ENCODE measurements at places on chromosomes 2 and 18. TPM values are rescaled to one million over a fixed set of nuclear protein-coding genes. Genes with fewer than 3 reads are reported as not detected.

Gene GPC1
- total RNA-seq, result 4.7 TPM

Gene KLHL30
- total RNA-seq, result not detected

Gene HOXD11
- not detected for total RNA-seq

Gene MTX2
- 28.2 TPM for total RNA-seq

Gene ETAA1
- total RNA-seq, result 11.7 TPM

Gene PXDN
- total RNA-seq, result not detected

Gene HOXD13
- not detected for total RNA-seq

Gene GKN1
- total RNA-seq, result not detected

Gene CXCR1
- total RNA-seq, result not detected

Gene KIF3C
- 5.3 TPM for total RNA-seq

Gene RBMS1
- 37.9 TPM for total RNA-seq

Gene MZT2B
- 401 TPM for total RNA-seq

Gene CACNB4
- 0.19 TPM for total RNA-seq

Gene ADAM23
- 1.8 TPM for total RNA-seq

Gene IL1R2
- total RNA-seq, result 35.6 TPM

Gene PROC
- total RNA-seq, result not detected

DNA sequence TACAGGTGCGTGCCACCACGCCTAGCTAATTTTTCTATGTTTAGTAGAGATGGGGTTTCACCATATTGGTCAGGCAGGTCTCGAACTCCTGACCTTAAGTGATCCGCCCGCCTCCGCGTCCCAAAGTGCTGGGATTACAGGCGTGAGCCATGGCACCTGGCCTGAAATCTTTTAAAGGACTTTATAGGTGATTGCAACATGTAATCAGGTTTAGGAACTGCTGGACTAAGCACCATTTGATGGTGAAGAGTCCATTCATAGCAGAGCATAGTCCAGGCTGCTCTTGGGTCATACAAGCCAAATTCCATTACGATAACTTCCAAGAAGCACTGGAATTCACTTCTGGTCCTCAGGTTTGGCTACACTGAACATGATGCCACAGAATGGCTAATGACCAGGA, 200.6 kb upstream of the SMAD2 start:
- no peaks in the 10 kb centered on the region for H3K36me3 ChIP-seq
- peaks cover 10% of the 10 kb centered on the region for H3K4me1 ChIP-seq
- H3K4me3 ChIP-seq, result no peak overlapping the region
- no peak for DNase-seq

- no peak overlapping the region for H3K27ac ChIP-seq
- peaks cover 9% of the 10 kb centered on the region for H3K4me1 ChIP-seq
- peaks cover 2% of the 10 kb centered on the region for H3K36me3 ChIP-seq
- no peak overlapping the region for H3K4me3 ChIP-seq
These were observed 123.9 kb downstream of the ZNF532 start for GRCh38 chr18:58988600-58988999.

DNA sequence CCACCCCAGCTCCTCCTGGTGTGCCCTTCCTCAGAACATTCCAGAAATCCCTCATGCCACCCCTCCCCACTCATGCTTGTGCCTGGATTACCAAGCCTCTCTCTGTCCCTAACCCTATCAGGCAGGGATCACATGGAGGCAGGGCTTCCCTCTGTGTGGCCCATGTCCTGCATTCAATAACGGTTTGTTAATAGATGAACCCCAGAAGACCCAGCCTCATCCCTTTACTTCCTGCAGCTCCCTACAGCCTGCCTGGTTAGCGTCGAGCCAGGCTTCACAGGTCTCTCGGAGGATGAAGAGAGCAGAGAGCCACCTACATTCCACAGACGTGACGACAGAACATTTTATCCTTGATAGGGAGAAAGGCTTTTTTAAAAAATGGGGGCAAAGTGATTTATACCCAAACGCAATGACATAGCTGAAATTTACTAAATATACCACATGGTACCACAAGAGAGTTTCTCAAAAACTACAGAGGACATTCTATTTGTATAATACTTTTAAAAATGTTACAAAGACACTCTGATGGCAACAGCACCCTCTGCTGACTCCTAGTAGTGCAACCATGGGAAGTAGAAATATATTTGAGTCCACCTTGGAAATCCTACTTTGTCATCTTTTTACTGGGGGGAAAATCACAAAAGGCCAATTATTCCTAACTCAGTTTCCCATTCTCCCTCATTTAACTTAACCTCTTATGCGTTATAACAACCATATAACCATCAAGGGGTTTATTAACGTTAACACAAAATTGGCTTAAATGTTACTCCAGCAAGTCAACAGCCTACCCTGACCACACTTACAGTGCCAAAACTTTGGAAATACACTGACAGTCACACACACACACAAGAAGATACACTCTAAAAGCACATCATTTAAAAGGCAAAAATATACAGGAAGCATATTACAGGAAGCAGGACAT, 30.7 kb downstream of the FBXO15 start:
- peak; percentile 27 for DNase-seq
- no peak overlapping the region for H3K27ac ChIP-seq
- H3K4me3 ChIP-seq, result no peak overlapping the region
- H3K4me1 ChIP-seq, result no peaks in the 10 kb centered on the region
- H3K27me3 ChIP-seq, result no peaks in the 10 kb centered on the region

DNA sequence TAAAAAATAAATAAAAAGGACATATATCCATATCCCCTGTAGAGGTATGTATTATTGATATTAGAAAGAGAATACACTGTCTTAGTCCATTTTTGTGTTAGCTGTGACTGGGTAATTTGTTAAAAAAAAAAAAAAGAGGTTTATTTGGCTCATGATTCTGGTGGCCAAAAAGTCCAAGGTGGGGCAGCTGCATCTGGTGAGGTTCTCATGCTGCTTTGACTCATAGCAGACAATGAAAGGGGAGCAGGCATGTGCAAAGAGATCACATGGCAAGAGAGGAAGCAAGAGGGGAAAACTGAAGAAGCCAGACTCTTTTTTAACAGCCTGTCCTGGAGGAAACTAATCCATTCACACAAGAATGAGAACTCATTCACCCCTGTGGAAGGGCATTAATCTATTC, 101.6 kb upstream of the MAP4K3 start:
- peaks cover 2% of the 10 kb centered on the region for H3K36me3 ChIP-seq
- H3K4me1 ChIP-seq, result peaks cover 9% of the 10 kb centered on the region
- peaks cover 8% of the 10 kb centered on the region for H3K27me3 ChIP-seq
- H3K27ac ChIP-seq, result no peak overlapping the region

- no peak overlapping the region for H3K4me3 ChIP-seq
- DNase-seq, result no peak
- H3K4me1 ChIP-seq, result peaks cover 7% of the 10 kb centered on the region
- no peaks in the 10 kb centered on the region for H3K36me3 ChIP-seq
- H3K27me3 ChIP-seq, result no peaks in the 10 kb centered on the region
- H3K27ac ChIP-seq, result no peak overlapping the region
These were observed 50.5 kb upstream of the GORASP2 start for GRCh38 chr2:170878505-170878904.

GRCh38 chr18:54023471-54023870, 201.0 kb downstream of the MBD2 start:
- no peak for DNase-seq
- no peaks in the 10 kb centered on the region for H3K4me1 ChIP-seq
- no peak overlapping the region for H3K27ac ChIP-seq
- H3K27me3 ChIP-seq, result peaks cover 1% of the 10 kb centered on the region
- no peak overlapping the region for H3K4me3 ChIP-seq

GRCh38 chr2:15642815-15643500, 51.3 kb downstream of the DDX1 start:
- no peak overlapping the region for H3K27ac ChIP-seq
- no peak overlapping the region for H3K4me3 ChIP-seq
- H3K4me1 ChIP-seq, result no peaks in the 10 kb centered on the region
- no peak for DNase-seq

GRCh38 chr18:76466410-76466991, 28.5 kb downstream of the ZNF516 start:
- H3K4me3 ChIP-seq, result no peak overlapping the region
- no peak for DNase-seq
- no peak overlapping the region for H3K27ac ChIP-seq
- peaks cover 15% of the 10 kb centered on the region for H3K4me1 ChIP-seq
- no peaks in the 10 kb centered on the region for H3K36me3 ChIP-seq

DNA sequence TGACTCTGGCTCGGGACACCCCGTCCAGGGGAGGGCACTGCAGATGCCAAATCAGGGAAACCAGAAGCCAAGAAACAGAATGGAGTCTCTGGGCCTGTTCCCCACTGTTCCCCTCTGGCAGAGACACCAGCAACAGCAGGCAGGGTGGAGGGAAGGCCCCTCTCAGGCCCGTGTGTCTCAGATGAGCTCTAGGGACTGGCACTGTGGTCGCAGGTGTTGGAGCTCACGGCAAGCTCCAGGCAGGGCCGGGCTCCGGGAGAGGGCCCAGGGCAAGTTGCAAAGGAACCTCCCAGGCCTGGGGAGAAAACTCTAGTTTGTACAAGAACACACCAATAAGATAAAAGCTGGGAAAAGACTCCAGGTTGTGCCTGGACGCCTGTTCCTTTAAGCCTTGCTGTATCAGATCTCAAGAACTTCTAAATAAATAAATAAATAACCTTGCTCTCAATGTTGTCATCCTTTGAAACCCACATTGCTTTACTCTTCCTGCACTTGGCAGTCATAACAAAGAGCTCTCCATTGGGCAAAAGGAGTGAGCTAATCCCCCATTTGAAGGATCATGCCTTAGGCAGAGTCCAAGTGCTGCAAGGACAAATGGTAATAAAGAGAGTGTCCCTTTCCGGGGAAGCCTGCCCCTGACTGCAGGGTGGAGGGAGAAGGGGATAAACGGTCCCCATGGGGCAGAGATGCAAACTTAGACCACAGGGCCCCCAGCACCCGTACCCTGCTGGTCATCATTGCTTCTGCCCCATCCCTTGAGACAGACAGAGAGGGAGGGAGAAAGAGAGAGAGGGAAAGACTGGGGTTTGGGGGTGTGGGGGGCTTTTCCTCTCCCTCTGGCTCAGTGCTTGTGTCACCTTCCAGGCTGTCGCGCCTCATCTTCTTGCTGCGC, 33.3 kb downstream of the CNGA3 start:
- H3K4me1 ChIP-seq, result no peaks in the 10 kb centered on the region
- no peaks in the 10 kb centered on the region for H3K36me3 ChIP-seq

- H3K4me1 ChIP-seq, result peaks cover 42% of the 10 kb centered on the region
- H3K36me3 ChIP-seq, result no peaks in the 10 kb centered on the region
- DNase-seq, result no peak
- H3K4me3 ChIP-seq, result peak overlapping the region; percentile 0
- H3K27ac ChIP-seq, result peak overlapping the region; percentile 20
These were observed 73.5 kb upstream of the SERTAD2 start for GRCh38 chr2:64727013-64727767.

DNA sequence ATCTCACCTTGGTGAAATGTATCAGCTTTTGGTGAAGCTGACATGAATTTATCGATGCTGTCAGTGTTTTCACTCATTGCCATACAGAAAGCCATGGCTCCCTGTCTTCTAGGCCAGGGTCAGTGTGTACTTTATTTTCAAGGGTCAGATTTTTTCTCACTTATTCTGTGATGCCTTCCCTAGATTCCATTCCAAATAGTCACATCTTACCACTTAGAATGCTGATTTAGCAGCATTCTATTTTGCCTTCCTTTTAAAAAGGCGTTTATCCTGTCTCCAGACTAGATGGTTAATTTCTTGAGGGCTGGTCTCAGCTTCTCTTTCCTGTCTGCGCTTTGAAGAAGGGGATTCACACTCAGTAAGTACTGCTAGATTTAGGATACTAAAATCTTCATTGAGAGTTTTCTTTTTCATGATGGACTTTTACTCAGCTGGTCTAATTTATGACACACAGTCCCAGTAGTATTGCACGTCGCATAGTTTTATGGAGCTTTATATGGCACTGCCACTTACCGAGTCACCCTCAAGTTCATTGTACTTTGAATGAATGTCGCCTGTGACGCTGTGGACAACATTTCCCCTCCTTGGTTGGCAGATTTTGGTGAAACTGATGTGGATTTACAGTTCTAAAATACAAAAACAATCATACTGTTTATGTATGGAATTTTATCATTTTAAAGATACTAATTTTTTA, 194.0 kb downstream of the ZNF407 start:
- H3K4me1 ChIP-seq, result peaks cover 1% of the 10 kb centered on the region
- H3K27ac ChIP-seq, result no peak overlapping the region
- H3K36me3 ChIP-seq, result peaks cover 9% of the 10 kb centered on the region
- no peak for DNase-seq

DNA sequence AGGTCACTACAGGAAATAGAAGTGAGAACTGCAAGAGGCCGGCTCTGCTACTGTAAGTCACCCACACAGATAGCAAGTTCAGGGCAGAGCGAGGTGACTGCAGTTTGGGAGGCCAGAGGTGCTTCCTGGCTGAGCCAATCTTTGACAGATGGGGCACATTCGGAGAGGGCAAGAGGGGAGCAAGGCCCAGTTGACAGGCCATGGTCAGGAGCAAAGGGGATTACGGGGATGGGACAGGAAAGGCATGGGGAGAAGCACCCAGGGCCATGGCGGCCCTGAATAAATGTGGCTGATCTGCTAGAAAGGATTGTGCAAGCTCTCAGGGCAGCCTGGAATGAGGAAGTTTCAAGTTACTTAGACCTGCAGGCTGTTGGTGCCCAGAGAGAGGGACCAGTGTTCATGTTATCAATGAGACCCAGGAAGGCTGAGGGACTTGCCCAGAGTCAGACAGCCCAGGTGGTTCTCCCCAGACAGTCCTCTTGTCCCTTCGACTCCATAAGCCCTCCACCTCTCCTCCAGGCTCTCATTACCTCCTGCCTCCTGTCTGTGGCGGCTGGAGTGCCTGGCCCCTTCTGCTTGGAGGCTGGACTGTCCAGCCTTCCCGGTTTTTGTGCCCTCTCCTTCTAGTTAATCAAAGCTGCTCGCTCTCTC, 123.3 kb downstream of the CTIF start:
- H3K36me3 ChIP-seq, result peaks cover 5% of the 10 kb centered on the region
- no peak overlapping the region for H3K27ac ChIP-seq
- no peaks in the 10 kb centered on the region for H3K27me3 ChIP-seq
- no peak overlapping the region for H3K4me3 ChIP-seq
- DNase-seq, result no peak

GRCh38 chr2:153195342-153195741, 283.2 kb downstream of the RPRM start:
- no peaks in the 10 kb centered on the region for H3K27me3 ChIP-seq
- H3K27ac ChIP-seq, result no peak overlapping the region
- H3K4me1 ChIP-seq, result no peaks in the 10 kb centered on the region
- no peak overlapping the region for H3K4me3 ChIP-seq
- no peak for DNase-seq
